Fibroblast of skin of right biceps (primary cell): ENCODE measurements at places on chromosomes 7 and 10.

DNA sequence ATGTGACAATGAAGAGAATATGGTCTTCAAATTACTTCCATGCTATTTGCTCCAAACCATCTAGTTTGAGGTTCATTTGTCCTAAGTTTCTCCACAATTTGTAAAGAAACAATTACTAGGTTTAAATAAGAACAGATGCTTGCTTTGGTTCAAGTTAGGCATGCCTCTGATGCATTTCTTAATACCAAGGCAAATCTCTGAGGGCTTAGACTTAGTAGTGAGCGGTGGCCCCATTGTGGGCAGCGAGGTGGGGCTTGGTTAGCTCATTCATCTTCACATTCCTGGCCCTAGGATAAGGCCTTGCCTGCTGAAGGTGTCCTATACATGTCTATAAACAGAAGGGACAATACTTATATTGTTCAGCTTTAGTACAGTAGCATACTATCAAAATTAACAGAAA is 52.4 kb upstream of the RHEB start:
- peak; percentile 34 for DNase-seq

DNA sequence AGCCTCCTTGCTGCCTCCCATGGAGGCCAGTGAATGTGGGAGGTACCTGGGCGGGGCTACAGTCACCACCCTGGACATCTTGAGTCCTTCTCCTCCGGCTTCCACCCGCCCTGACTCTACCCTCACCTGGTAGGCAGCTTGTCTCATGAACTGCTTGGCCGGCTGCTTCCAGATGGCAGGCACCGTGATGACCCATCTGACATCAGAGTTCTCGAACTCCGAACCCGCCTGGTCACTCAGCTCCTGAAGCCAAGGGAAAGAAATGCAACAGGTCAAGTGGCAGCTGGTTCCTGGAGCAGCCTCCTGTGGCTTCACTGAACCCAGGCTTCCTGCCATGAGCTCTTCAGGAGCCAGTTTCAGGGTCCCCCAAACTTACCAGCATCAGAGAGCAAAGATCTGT is 50.1 kb downstream of the HSPA12A start:
- no peak for DNase-seq

DNA sequence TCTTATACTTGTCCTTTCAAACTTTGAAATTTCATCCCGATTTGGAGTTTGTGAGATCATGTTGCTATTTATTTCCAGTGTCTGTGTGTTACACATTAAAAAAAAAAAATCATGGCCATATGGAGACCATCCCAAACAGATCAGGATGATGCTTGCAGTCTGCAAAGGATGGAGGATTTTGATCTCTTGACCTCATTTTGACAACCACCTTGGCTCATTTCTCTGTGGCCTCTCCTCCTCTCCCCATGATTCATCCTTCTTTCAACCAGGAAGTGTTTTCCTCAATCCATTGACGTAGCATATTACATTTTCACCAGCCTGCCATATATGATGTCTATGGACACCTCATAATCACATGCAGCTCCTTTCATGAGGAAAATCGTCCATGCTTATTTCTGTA is 68.9 kb upstream of the INSYN2A start:
- DNase-seq, result no peak

DNA sequence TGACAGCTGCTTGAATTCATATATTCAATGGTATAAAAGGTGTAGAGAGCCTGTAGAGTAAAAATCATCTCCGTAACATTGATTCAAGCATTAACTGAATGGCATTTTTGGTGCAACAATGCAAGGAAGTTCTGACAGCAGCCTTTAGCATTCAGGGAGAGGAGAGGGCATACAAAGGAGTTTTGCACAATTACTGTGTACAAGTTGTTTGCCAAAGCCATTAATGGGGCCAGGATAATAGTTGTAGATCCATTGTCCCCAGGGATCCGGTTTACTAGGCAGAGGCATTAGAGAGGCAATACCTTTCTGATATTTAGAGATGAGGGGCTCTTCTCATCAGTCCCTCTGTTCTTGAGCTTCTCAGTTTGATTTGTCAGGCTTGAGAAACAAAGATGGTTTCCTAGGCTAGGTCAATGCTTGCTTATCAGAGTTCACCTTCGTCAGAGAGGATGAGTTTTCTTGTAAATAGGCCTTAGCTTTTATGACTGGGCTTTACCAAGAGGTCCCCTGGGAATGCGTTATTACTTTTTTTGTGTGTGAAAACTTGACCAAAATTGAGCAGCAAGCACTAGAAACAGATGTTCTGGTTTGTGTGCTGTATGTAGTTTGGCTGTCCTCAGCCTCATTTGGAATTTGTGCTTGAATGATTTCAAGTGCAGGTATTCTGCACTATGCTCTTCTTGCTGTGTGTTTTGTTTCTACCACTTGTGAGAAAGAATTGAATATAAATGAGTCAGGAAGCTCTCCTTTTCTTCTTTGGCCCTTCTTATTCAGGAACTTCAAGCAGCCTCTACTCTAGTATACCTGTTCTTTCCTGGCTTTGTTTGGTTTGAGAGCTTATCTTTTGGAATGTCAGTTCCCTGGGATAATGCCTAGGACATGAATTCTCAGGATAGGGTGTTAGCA is 32.0 kb downstream of the SND1 start:
- DNase-seq, result peak; percentile 37

DNA sequence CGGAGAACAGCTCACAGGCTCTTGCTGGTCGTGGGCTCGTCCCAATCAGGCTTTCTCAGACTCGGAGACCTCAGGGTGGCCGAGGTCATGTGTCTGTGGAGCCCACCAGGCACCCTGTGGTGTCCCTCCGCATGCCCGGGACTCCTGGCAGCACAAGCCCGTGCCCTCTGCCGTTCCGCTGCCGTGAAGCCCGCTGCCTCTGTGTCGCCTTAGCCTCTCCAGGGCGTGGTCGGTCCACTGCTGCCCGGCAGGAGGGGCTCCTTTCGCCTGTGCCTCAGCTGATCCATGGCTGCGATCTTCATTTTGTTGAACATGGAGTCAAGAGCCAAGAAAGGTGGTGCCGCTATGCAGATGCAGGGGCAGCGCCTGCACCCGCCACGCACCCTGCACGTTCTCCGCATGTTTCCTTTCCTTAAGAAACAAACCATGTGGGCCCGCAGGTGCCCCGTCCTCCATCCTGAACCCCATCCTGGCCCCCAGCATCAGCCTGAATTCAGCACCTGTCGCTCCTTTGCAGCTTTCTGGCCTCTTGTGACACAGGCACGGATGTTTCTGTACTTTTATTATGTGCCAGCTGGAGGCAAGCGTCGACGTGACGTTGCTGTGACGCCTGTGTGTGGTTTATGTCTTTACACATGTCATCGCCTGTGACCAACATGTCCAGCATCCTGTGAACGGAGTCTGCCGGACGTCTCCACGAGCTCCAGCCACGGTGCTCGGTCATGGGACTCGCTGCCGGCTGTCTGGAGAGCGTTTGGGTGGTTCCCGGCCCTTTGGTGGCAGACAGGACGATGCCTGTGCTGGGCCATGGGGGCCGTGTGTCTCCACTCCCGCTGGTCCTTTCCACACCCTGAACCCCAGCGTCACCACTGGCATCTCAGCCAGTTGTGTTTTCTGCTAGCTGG is 69.9 kb downstream of the NKX6-2 start:
- no peak for DNase-seq

- no peak for DNase-seq
Observed at GRCh38 chr7:98866351-98866750, 3.5 kb downstream of the TMEM130 start.

DNA sequence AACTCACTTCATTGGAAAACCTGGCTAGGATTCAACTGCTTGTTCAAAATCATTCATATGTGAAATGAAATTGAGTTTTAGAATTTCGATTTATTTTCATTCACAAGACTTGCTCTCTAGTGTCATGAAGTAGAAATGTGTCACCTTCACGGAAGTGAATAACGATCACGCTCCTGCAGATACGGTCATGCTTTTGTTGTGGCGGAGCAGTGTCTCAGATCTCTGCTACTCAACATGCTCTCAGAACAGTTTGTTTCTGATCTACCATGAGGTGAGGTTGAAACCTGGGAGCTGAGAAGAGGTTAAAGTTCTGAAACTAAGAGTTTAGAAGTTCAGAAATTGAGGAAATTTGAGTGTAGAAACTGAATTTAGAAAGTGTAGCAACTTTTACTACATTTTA is 13.8 kb upstream of the PITRM1 start:
- no peak for DNase-seq

DNA sequence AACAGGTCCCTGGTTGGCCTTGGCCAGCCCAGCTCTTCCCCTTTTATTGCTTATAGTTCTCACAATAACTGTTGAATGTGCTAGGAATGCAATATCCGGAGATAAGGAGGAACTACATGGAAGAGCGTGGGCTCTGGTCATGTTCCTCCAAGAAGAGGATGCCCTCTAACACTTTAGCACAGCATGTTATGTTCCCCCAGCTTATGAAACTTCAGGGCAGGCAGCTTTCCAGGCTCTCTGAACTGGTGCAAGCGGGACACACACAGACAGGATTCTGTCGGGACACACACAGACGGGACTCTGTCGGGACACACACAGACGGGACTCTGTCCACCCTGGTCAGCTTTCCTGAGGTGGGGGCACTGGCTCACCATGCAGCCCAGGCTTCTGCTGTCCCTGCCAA is 141.6 kb downstream of the PKD1L1 start:
- DNase-seq, result no peak

DNA sequence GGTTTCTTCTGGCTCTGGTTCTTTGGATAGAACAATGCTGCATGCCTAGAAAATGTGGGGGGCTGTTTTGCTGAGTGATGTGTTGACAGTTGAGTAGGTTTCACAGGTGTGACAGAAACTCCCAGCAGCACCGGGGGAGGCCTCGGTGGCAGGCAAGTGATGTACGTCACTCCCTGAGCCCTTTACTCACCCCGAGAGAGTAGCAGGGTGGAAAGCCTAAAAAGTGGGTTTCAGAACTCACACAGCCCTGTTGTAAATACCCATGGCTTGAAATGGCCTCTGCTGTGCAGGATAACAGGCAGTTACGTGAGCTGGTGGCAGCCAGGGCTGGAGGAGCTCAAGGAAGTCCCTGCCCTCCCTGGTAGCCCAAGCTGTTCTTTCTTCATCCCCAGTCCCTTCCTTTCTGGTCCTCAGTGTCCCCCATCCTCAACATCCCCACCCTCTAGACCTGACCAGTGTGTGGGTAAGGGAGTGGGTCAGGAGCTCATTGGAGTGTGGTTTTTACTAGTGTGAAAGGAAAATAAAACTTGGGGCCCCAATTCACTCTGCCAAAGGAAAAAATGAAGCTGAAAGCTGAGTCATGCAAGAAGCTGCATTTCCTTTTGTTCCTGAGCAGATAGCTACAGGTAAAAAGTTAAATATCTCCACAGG is 258.1 kb downstream of the STK31 start:
- no peak for DNase-seq

DNA sequence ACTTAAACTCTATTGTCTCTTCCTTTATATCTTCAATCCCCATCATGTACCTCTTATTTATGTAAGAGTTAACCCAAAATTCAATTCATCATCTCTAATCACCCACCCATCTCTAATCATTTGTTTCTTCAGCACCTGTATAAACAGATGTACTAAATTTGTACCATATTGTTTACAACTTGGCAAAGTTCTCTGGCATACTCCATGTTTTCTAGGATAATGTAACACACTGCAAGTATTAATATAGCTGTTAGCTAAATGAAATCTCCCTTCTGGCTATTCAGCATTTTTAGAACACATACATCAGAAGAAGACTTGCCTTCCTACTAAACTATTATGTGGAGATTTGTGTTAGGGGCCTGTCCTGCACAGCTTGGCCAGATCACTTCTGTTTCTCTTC is 33.1 kb downstream of the MALSU1 start:
- DNase-seq, result no peak

DNA sequence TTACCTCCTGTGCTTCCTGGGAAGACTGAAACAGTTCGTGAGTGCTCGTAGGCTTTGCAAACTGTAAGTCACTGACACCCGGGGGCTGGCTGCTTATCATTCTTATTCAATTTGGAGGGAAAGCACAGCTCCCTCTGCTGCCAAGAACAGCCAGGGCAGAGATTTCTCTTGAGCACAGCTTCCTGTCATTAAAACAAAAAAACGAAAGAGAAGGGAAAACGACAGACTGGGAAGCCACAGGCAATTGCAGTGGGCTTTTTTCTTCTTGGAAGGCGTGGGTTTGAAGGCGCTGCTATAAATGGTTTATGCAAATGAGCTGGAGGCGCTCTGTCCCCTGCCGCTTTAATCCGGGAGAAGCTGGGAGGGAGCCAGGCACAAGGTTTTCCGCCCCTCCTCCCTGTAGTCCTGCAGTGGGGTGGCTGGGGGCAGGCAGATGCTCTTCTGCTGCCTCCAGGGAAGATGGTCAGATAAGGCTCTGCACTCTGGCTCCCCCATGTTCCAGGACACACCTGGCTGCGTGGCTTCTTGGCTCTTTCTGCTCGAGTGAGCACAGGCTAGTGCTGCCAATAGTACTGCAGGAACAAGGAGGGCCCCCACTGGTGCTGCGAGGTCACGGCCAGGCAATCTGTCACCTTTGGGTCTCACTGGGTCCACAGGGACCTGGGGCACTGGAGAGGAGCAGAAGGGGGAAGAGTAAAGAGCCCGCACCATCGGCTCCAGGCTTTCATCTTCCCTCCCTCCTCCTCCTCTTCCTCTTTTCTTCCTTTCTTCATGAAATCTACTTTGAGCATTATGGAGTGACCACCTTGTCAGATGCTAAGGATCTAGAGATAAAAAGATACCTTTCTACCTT is 49.5 kb downstream of the NEURL1 start:
- peak; percentile 53 for DNase-seq

DNA sequence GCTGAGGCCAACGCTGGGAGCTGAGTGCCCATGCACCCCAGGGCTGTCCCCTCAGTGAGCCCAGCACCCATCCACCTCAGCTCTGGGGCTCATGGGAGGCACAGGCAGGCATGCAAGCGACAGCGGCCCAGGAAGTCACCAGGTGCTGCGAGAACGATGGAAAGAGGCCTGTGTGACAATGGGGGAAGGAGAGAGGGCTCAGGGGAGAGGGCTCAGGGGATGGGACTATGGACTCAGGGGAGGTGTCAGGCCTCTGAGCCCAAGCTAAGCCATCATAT is 292.5 kb downstream of the WDR37 start:
- no peak for DNase-seq

- no peak for DNase-seq
Observed at GRCh38 chr10:75525067-75525466, 93.6 kb downstream of the LRMDA start.

DNA sequence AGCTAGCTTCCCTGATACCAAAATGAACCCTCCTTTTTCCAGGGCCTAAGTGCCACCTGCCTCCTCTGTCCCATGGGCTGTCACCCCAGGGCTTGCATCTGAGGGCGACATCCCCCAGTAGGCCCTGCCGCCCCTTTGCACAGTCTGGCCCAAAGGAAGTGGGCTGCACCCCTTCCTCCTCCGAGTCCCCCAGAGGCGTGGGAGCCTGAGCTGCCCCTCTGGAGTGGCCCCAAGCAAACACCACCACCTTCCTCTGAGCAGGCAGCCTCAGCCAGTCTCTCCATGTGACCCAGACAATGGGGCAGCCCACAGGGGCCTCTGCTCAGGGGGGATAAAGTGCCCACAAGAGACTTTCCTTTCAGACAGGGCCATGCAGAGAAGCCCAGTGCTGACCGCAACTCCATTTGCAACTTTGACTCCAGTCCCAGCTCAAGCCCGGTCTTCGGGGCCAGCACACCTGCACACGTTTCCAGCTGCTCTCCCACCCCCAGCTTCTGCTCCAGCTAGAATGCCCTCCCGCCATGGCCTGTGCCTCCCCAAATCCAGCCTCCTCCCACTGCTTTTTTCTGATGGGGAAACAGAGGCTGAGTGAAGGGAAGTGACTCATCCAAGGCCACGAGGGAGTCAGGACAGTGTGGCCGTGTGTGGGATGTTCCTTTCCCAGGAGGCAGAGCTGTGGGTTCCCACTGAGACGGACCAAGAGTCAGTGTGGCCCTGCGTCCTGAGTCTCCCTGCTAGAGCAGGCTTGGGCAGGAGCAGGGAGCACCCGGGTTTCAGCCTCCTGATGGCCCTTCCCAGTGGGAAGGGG is 111.9 kb downstream of the ZMIZ1 start:
- DNase-seq, result no peak
